Activated CD8-positive, alpha-beta memory T cell treated with anti-CD3 and anti-CD28 coated beads, Interleukin-2, amount 50 U/mL, for 48 hours (primary cell): ENCODE measurements at places on chromosomes 12 and 14.
A peak's percentile ranks its signal among the peaks of the same experiment; 100 is the strongest.

GRCh38 chr12:68750506-68750905, 4.5 kb downstream of the SLC35E3 start:
- no peak for DNase-seq

DNA sequence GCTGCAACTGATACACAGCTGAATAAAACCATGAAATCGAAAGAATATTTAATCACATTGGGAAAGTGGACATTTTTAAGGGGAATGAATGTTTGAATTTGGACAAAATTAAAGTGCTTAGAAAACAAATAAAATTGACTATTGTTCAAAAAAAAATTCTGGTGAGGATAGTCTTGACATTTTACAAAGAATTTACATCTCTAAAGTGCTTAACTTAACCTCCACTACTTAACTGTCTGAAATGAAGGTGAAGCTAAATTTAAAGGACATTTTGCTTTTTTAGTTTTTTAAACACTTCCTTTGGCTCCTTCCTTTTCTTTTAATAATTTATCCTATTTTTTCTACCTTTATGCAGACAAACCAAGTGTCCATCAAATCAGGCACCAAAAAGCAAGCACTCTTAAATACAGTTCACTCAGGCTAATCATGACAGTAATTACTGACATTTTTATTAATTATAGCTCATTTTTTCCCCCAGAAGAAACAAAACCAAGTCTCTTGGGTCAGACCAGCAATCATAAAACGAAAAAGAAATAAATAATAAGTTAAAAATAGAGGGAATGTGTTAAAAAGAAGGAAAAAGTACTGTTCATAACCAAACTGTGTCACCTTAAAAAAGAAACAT, 5.7 kb upstream of the CCND2 start:
- no peak for DNase-seq

DNA sequence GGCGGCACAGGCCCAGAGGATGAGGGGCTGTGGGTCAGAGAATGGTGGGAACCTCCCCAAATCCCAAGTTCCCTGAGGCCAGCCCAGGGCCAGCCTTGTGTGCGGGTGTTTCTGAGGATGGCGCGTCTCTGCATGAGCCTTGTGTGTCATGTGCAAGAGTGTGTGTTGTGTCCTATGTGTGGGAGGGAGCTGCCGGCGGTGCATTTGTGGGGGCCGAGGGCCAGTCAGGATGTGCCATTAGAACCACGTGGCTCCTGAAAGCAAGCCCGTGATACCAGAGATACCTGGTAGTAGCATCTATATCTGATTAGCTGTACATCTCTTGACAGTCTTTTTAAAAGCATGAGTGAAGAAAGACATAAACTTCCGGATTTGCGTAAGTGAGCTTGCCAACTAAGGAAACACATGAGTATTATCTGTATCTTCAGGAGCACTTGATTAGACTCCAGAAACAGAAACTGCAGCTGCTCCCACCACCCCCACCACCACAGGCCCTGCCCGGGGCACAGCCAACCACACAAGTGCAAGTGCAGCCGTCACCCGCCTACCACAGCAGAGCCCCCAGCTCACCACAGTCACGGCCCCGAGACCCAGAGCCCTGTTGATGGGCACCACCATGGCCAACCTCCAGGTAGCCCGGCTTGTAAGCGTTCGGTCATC, 19.2 kb downstream of the DDX51 start:
- DNase-seq: peak; percentile 45

- DNase-seq: no peak
These were observed 38.0 kb upstream of the NID2 start for GRCh38 chr14:52106840-52107239.

- no peak for DNase-seq
These were observed 43.9 kb upstream of the IQSEC3 start for GRCh38 chr12:22530-23201.

DNA sequence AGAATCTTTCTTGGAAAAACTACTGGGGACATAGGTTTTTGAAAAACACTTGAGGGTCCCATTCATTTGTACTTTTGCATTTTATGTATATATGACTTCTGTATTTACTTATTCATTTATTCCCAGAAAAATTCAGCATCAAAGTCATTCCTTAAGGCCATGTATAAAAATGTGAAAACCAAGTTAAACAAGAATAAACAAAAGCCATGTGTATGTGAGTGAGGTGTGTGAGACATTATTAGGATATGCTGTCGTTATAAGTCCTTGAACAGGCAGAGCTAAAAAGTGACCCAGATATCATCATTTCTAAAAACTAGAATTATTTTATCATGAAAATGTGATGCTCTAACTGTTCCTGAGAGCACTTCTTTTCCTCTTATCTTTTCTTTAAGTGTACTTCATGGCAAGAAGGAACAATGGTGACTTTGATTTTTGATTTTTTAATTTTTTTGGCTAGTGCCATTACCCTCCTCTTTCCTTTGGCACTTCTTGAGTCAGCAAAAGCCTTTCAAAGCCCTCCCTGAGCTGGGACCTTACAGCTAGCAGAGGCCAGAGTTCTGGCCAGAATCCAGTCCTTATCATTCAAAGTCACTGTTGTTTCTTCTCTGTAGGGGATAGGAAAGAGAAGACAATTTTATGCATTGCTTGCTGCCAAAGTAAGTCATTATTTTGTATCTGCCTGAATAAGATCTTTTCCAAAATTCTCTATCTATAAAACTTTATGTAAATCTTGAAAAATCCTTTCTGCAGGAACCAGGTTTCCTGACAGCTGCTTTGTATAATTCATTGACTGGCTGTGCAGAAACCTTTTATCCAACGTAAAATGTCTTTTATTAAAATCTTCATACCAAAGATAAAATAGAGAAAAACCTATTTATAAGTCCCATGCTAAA, 419.7 kb upstream of the PRICKLE1 start:
- DNase-seq: no peak

GRCh38 chr14:96951511-96951910, 154.3 kb downstream of the VRK1 start:
- DNase-seq: no peak

- no peak for DNase-seq
These were observed 8.1 kb upstream of the DENND5B start for GRCh38 chr12:31599053-31599452.

GRCh38 chr14:90976101-90976500, 84.3 kb downstream of the RPS6KA5 start:
- no peak for DNase-seq

DNA sequence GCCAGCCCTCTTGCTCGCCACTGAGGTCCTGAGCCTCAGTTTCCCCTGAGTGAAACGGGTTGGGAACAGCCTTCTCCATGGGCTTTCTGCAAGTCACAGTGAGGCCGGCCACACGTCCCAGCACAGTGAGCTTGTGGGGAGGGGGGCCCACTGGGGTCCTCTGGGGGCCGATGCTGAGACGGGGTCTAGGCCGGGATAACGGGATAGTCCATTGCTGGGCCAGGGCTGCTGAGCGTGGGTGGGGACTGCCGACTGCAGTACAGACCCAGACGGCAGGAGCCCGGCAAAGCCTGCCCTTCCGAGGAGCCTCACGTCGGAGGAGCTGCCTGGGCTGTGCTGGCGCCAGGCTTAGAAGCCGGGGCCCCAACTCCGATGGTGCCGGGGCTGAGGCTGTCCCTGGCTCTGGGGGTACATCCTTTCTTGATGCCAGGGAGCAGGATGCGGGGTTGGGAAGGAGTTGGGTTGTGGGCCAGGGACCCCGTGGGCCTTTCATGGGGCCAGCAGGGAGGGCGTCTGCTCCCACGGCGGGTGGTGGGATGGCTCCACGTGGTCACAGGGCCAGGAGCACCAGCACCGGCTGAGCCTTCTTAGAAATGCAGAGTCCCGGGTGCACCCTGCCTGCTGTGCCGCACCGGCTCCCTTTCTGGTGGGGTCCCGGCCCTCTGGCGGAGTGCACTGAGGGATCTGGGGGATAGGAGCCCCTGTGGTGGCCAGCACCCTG, 24.2 kb downstream of the NOC4L start:
- DNase-seq: no peak

- no peak for DNase-seq
These were observed 145.2 kb upstream of the TMCC3 start for GRCh38 chr12:94795520-94795919.

GRCh38 chr12:49541911-49542505, 3.2 kb downstream of the KCNH3 start:
- no peak for DNase-seq

- no peak for DNase-seq
These were observed 4.6 kb downstream of the METTL3 start for GRCh38 chr14:21506557-21506956.

DNA sequence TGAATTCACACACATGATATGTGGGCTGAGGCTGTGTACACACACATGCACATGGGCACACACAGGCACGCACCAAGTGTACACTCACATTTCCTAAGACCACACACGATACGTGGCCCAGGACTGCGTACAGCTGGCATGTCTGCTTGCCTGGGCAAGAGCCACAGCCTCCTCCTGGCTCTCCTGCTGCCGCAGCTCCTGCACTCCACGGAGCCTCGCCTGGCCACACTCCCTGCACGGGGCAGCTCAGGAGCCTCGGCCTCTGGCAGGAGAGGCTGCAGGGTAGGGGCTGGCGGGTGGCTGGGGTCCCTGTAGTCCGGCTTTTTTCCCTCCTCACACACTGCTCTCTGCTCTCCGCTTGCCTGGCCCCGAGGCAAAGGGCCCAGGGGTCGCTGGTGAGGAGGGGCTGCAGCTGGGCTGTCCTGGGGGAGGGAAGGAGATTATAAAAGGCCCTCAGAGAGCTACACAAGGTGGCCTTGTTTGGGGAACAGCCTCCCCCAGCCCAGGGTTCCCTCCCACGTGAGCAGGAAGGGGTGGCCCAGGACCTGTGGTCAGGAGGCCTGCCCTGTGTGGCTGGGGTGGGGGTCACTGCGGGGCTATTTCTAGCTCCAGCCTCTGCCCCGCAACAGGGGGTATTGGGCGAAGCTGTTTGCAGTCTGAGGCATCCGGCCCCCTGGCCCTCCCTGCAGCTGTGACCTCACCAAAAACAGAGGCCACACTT, 89.0 kb upstream of the SFSWAP start:
- no peak for DNase-seq

GRCh38 chr12:65828711-65829339, 4.5 kb downstream of the HMGA2 start:
- no peak for DNase-seq

GRCh38 chr12:45235087-45236025, 19.5 kb downstream of the ANO6 start:
- DNase-seq: no peak

GRCh38 chr14:95984206-95984605, 55.0 kb upstream of the C14orf132 start:
- no peak for DNase-seq
